Stimulated activated CD8-positive, alpha-beta memory T cell treated with anti-CD3 and anti-CD28 coated beads, Interleukin-4, amount 100 ng/mL, for 4 hours (primary cell): ENCODE measurements at places on chromosomes 7 and 10.

DNA sequence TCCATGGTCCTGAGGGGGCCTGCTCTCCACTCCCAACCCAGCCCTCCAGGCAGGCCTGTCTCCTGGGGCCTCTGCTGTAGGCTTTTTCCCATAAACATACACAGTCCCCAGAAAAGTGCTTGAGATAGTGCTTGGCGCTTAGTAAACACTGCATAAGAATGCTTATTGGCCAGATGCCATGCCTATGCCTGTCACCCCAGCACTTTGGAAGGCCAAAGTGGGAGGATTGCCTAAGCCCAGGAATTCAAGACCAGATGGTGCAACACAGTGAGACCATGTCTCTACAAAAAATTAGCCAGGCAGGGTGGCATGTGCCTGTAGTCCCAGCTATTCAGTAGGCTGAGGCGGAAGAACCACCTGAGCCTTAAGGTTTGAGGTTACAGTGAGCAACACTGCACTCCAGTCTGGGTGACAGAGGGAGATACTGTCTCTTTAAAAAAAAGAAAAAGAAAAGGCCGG, 24.6 kb upstream of the ASL start:
- no peak for DNase-seq

DNA sequence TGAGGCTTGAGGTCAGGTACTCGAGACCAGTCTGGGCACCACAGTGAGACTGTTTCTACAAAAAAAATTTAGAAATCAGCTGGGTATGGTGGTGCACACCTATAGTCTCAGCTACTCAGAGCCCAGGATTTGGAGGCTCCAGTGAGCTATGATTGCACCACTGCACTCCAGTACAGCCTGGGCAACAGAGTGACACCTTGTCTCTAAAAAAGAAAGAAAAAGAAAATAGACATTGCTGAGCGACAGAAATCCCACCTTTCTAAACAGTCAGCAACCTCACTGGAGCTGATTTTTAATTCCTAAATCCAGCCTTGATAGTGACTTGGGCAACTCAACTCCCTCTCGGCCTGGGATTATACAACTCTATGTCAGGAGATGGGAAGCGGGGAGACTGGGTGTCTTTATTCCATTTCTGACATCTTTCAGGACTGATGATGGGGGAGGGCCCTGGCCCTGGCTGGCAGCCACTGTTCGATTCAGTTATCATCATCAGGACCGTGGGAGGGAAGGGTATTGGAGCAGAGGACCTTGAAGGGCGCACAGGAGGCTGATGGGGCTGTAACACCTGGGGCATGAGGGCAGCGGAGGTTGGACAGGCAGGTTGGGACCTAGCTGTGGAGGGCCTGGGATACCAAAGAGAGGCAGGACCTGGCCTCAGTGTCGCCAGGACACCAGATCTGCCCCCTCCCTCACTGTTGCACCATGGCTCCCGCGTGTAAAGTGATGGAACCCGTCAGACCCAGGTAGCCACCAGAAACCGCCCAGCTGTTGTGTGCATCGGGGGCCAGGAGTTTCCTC, 14.7 kb downstream of the HSPB1 start:
- no peak for DNase-seq

GRCh38 chr10:124324856-124325632, 93.7 kb downstream of the OAT start:
- no peak for DNase-seq

DNA sequence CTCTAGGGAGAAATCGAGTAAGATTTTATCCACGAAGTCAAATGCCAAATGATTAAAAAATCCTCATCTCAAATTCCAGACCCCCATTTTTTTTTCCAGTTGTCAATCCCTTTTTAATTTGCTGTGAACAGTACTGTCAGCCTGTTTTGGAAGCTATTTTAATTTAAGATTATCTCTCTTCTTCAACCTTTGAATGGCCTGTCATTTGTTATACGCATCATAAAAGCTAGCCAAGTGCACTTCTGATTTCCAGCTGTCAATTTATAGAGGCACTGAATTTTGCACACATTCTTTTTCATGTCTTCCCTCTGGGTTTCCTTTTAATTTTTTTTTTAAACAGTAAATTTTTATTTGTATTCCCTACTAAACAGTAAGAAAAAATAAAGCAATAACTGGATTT, 336.4 kb upstream of the HGF start:
- DNase-seq, result no peak

DNA sequence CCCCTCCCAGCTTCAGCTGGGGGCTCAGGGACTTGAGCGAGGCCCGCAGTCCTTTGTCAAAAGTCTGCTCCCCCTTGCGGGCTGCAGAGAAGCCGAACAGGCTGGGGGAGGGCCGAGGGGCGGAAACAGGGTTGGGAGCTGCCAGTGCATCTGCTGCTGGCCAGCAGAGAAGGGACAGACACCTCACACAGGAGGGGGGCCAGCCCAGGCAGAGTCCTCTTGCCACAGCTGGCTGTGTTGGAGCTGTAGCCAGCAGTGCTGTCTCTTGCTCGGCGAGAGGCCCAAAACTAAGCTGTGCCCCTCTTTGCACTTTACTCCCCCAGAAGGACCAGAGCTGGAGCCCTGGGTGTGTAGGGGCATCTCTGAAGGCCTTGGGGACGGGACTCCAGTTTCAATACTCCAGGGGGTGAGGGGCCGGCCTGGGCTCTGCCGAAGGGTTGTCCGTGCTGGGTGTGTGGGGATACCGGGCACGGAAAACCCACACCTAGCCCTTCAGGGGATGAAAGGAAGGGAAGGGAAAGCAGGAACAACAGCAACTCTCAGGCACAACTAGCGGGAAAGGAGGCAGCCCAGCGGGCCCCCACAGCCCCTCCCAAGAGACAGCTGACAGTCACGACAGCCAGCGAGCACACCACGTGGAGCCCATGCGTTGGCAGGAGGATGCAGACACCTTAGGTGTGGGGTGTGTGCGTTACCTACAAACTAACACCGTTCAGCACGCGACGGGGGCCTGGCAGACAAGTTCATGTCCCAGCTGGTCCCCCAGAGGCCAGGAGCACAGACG, 17.8 kb downstream of the YKT6 start:
- DNase-seq, result no peak

DNA sequence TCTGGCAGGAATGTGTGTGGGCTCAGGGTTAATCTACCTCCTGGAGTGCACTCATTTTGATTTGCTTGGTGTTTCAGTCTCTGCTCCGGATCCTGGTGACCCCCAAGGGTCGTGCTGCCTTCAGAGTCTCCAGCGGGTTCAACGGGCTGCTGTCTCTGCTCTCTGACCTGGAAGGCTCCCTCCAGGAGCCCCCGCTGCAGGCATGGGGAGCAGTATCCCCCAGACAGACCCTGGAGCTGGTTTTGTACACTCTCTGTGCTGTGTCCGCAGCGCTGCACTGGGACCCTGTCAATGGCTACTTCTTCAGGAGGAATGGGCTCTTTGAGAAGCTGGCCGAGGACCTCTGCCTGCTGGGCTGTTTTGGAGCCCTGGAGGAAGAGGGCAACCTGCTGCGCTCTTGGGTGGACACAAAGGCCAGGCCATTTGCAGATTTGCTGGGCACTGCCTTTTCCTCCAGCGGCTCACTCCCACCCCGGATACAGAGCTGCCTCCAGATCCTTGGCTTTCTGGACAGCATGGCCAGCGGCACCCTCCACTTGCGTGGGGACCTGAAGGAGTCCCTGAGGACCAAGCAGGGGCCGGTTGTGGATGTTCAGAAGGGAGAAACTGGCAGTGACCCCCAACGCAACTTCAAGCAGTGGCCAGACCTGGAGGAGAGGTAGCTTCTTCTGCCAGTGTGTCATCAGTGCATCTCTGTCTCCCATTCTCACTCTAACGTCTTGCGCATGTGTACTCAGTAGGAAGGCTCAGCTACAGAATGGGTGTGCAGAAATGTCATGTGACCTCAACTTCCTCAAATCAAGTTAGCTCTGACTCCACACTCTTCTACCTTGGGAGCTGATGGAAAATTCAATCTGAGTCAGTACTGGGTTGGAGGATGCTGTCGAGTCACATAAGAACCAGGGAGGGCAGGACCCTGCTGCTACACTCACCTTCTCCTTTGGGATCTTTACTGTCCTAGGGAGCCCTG, 58.5 kb downstream of the WDFY4 start:
- DNase-seq, result no peak

GRCh38 chr10:45592432-45592831, 80.1 kb downstream of the ZFAND4 start:
- DNase-seq, result no peak
